GM23338 (cell line): ENCODE measurements at places on chromosomes 11 and 22.

- DNase-seq: no peak
Measured at GRCh38 chr11:10413268-10413667, 41.8 kb upstream of the AMPD3 start.

DNA sequence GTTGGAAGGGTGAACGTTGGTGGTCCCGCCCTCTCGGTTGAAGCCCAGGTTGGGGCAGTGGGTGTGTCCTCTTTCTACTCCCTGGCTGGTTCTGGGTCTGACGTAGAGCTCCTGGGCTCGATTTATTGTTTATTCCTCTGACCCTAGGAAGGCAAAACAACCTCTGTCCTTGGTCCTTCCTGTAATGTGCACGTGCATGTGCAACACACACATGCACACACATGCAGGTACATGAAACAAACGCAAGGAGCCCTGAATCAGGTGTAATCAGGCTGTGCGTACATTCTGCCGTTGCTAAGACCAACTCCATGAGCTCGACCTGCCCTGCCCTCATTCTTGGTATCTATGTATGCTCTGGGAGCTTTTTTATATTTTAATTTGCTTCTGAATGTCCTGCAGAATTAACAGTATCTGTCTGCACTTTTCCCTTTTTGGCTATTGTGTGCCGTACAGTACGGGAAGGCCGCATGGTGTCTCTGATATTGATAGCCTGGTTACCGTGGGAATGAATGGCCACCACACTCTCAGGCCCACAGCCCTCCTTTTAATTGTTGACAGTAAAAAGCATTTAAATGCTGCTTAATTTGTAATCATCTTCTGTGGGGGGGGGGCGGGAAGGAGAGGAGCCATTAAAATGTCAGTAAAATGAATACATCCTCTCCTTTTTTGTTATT, 66.0 kb upstream of the NNMT start:
- DNase-seq: no peak

DNA sequence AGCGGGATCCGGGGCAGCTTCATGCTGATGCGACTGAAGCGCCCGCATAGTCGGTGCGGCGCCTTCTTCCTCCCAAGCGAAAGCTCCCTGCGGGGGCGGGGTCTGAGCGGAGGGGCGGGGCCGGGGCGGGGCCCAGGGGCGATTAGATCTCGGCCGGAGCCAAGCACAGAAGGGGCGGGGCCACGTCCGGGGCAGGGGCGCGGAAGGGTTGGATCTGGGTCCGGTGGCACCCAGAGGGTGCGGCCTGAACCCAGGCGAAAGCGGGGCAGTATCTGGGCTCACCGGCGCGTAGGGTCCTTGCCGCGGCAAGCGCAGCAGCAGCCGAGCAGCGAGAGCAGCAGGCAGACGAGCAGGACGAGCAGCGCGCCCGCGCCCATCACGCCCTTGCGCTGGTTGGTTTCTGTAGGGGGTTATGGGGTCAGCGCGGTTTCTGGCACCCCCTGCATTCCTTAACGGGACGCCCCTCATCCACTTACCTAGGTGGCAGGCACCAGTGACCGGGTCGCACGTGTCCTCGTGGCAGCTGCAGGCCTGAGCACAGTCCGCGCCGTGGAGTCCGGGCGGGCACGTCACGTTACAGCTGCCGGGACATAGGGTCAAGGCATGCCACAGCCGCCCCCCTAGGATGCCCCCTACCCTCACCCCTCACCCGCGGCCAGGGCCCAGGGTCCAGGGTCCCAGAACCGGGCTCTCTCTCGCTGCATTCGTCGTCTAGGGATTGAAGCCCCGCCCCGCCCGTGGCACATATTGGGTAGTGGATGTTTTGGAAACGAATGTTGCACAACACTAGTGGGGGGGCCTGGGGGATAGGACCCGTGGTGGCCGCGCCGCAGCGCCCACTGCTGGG, 8.1 kb downstream of the SCARF2 start:
- peak; percentile 91 for DNase-seq

- no peak for DNase-seq
Measured at GRCh38 chr11:115656041-115656440, 151.8 kb upstream of the CADM1 start.

DNA sequence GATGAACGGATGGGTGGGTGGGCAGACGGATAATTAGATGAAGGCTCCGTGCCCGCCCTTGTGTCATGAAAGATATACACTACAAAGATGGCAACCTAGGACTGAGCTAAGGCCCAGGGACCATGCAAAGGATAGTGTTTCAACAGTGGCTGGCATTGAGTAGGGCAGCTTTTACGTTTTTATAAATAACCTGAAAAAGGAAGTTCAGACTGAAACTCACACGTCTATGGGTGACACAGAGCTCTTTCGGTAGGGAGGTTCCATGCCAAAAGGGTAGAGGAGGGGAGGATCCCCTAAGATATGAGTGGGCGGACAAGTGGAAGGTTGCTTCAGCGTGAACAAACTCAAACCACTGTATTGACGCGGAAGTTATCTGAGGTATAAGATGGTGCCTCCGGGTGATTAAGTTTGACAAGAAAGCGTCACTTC, 90.5 kb downstream of the UBASH3B start:
- no peak for DNase-seq

DNA sequence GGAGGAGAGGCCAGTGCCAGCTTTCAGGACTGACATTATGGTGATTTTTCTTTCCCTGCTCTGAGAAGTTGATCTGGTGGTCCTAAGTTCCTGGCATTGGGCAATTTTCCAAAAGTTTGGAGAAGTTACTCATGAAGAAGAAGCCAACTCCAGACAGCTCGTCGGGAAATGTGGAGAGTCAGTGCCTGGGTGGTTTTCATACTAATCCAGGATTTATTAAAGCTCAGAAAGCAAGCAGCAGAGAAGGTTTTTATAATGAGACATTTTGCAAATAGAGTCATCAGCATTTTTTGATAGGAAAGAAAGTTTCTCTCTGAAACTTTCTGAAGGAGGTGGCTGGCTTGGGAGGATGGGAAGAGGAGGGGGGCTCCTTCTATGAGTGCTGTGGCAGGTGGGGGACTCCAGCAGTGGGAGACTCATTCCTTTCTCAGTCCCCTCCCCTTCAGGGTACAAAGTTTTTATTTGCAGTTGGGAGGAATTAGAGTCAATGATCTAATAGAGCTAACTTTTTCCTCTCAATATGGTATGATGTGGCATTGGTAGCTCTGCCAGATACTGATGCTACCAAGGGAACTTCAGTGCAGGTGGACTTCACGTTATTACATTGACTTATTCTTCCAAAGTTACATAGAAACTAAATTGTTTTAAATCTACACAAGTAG, 55.4 kb downstream of the LIF start:
- no peak for DNase-seq

GRCh38 chr11:122096272-122097112, 19.5 kb downstream of the BLID start:
- no peak for DNase-seq

- DNase-seq: peak; percentile 49
Measured at GRCh38 chr11:21323617-21324016, 654.2 kb downstream of the NELL1 start.

GRCh38 chr22:31394326-31394725, 5.1 kb upstream of the DRG1 start:
- no peak for DNase-seq

DNA sequence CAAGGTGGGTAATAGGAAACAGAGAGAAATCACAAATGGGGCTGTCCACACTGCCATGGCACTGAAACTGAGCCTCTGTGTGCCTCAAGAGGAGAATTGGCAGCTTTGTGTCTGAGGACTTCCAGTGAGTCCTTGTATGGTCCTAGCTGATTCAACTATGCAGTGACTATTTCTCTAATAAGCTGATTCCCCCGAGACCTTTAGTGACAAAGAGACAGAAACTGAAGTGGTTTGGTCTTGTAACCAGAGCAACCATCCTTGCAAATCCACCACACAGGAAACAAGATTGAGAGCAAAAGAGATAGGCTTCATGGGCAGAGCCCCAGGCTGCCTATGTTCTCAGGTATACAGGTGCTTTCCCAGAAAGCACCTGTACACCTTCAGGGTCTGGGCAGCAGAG, 1038.5 kb downstream of the NTM start:
- no peak for DNase-seq

DNA sequence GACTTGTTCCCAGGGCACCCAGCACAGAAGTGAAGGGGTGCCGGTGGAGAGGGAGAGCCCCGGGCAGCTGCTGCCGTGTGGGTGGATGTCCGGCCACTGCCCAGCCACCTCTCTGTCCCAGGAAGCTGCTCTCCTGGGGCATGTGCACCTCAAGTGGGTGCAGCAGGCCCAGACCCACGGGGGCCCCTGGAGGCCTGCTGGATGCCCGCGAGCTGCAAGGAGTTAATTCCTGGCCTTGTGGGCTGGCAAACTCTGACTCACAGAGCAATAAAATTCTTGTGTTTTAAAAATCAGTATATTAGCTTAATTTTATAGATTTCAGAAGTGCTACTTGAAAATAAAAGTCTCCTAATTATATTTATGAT, 37.4 kb upstream of the KCNQ1OT1 start:
- no peak for DNase-seq

DNA sequence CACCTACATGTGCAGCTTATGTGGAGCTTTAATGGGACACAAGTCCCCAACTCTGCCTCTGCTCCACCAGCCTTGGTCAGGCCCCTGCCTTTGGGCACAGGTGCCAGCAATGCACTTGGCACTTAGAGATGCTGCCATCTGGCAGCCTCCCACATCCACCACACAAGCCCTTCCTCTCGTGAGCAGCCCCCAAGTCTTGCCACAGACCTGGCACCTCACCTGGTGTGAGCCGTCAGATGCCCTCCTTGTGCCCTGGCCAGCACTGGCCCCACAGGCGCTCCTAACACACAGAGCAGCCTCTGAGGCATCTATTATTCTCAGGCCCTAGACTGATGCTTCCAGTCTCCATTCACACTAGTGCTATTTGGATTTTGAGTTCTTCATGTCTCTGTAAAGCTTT, 24.5 kb upstream of the SERPIND1 start:
- DNase-seq: no peak

DNA sequence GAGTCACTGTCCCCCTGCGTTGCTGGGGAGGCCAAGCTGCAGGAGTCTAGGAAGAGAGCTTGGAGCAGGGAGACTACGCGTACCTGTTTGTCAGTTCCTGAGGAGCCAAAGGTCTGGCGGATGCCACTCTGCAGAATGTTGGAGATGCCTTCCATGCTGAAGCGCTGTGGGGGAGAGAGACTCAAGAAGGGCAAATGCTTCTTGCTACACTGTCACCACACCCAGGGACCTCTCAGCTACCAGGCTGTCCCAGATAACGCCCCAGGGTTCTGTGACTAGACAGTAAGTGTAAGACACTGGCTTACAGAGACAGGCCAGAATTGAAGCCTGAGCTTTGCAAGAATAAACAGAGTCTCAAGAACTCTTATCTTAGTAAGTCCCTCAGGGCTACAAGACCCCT, 42.0 kb downstream of the FEZ1 start:
- DNase-seq: no peak

GRCh38 chr22:44023404-44024287, 456 bp upstream of the PARVB start:
- peak; percentile 75 for DNase-seq

DNA sequence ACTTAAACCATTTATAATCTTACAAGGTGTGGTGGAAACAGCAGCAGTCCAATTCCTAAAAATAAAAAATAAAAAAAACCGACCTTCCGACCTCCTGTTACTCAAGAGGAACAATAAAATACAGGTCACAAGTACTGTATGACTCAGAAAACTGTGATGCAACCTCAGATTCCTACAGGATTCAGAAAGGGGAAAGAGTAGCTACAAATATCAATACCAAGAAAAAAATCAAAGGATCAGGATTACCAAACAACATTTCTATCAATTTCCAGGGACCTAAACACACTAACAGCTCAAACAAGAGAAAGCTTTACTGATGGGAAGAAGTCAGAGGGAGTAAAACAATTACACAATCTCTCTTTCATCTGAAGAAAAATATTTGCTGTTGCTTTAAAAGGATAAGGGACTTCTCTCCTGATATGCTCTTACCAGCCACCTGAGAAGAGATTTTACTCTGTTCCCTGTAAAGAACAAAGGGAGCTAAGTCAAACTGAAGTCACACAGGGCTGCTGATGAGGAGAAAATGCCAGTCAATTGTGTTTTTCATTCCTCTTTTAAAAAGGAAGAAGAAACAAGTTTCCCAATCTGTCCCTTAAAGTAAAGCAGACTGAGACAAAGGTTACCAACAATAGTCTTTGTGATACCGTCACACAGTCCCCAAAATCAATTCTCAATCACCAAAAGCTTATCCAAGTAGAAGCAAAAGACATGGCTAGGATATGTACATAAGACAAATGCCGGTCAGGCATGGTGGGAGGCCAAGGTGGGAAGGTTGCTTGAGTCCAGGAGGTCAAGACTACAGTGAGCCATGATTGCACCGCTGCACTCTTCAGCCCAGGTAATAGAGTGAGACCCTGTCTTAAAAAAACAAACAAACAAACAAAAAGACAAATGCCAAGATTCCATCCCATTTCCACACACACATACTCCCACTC, 39.3 kb downstream of the AMBRA1 start:
- DNase-seq: peak; percentile 31

DNA sequence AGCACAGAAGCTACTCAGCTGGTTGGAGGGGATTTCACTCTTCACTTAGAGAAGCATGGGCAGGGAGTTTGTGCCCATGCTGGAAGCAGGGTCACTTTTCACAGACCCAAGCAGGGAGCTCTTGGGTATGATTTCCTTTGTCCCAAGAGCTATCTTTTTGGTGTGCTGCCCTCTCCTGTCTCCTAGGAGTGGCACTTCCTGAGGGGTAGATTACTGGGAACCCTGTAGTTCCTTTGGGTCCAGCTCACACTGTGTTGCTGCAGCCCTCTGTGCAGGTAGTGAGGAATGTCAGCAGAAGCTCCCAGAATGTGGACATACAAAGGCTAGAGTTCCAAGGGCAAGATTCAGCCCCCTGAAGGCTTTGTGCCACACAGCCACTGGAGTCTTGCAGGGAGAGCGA, 537.1 kb upstream of the ANO3 start:
- peak; percentile 31 for DNase-seq

GRCh38 chr11:110077831-110078325, 15.3 kb upstream of the ZC3H12C start:
- peak; percentile 6 for DNase-seq

GRCh38 chr11:73375830-73376159, 404 bp upstream of the RELT start:
- DNase-seq: no peak

DNA sequence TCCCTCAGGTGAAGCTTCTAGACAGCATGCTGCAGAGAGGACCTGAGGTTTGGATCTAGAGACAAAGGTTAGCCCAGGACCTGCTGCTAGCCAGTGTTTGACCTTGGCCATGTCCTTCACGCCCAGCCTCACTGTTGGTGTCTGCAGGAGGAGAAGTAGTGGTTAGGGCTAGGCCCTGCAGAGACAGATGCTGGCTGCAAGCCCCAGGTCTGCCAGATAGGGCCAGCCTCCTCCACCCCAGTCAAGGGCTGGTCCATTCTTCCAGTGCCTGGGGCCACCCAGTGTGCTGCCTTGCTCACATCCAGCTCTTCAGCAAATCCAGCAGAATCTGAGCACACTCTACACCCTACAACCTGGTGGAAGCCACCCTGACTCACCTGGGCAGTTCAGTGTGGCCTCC, 21.5 kb upstream of the MIEF1 start:
- no peak for DNase-seq

DNA sequence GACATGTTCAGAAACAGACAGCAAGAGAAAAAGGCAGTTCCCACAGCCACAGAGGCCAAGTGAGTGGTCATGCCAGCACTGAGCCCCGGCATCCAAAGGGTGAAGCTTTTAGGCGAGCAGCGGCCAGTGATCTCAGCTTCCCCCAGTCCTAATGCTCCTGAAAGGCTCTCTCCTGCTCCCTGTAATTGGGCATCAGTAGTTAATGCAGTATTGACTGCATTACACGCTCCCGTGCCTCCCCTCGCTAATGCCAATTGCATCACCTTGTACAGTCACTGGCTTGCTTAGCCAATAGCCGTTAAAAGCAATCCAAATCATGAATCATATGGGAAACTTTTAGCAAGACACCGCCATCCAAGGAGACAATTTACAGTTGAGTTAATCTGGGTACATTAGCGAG, 4.9 kb downstream of the LMO1 start:
- no peak for DNase-seq
